Stimulated activated CD4-positive, alpha-beta T cell treated with anti-CD3 and anti-CD28 coated beads, TNF-alpha, amount 100 ng/mL, for 1 hour (primary cell): ENCODE measurements at places on chromosomes 5 and 9.

DNA sequence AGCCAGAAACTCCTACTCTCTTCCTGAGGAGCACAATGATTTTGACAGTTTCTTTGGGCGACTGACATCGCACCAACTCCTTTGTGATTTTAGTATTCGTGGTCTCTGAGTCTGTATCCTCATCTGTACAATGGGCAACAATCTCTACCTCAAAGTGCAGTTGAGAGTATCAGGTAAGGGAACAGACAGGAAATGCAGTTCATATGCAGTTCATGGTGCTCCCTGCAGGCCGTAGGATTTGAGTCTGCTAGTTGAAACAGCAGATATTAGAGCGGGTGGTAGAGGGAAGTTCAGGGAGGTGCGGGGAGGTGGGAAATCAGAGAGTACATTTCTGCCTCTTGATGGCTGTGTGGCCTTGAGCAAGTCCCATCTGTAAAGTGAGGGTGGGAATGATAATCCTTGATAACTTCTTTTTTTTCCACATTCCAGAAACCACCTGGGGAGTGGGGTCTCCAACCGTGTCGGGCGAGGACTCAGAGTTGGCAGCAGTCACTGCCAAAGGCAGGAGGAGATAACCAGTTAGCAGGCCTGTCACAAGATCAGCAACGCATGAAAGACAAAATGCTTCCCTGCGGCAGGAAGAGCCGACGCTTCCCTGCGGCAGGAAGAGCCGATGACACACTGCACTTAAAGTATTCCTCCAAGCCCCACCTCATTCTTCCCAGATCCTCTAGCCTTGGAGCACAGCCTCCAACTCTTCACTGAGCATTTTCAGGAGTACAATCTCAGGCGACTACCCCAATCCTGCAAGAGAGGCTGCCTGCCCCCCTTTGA is 6.0 kb upstream of the NEK6 start:
- no peak for DNase-seq

GRCh38 chr5:55226027-55226933 is 835 bp downstream of the MCIDAS start:
- no peak for DNase-seq

DNA sequence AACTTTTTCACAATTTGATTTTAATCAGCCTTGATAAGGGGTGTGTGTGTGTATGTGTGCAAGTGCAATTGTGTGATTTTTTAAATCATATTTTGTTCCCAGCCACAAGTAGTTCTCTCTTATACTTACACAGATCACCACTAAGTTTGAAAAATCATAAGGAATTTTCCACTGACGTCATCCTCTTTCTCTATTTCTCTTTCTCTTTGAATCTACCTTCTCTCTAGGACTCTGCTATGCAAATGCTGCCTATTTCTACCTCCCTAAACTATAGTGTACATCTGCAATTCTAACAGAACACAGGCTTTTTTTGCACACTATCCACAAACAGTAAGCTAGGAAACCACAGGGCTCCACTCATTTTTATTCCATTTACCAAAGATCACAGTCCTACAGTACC is 254.6 kb upstream of the CYLC2 start:
- DNase-seq, result no peak

DNA sequence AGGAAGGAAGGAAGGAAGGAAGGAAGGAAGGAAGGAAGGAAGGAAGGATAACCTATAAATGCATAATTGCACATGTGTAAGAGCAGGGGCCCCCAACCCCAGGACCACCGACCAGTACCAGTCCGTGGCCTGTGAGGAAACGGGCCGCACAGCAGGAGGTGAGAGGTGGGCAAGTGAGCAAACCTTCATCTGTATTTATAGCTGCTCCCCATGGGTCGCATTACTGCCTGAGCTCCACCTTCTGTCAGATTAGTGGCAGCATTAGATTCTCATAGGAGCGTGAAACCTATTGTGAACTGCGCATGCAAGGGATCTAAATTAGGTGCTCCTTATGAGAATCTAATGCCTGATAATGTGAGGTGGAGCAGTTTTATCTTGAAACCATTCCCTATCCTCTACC is 66.1 kb downstream of the SH3RF2 start:
- no peak for DNase-seq

- no peak for DNase-seq
Observed at GRCh38 chr5:36631154-36631553, 24.7 kb downstream of the SLC1A3 start.

DNA sequence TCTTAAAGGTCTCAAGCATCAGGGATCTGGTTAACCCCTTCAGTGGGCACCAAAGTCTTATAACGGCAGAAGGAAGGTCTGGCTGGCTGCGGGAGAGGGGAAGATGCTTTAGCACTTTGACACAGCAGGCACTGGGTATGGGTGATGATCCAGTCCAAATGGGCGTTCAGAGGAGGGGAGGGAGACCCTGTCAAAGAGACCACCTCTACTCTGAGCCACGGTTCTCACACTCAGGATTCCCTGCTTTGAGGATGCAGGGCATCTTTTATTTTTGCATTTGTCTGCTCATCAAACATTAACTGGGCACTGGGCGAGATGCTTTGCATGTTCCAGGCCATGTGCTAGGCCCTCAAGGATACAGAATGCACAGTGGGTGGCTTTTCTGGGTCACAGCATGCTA is 204.0 kb downstream of the DAB2IP start:
- DNase-seq, result no peak

- DNase-seq, result no peak
Observed at GRCh38 chr5:133687212-133688061, 75.1 kb upstream of the FSTL4 start.

DNA sequence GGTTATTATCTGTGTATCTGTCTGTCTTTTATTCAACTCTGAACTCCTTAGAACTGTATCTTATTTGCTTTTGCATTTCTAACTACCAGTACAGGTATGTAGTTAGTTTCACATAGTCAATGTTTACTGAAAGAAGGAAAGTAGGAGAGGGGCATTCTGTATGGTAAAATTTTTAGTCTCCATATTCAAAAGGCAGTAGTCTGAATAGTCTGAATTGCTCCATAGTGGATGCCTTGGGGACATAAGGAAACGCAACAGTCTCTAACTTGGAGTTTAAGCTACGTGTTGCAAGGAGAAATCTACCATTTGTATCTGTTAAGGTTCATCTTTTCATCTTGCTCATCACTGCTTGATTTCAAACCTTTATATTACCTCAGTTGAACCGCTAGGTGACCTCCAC is 26.2 kb downstream of the RASGRF2 start:
- no peak for DNase-seq

- DNase-seq, result no peak
Observed at GRCh38 chr9:70013598-70014196, 30.0 kb upstream of the MAMDC2 start.
